ENCODE measurements at places on chromosomes 13 and 19.

- no peak for DNase-seq
Measured at GRCh38 chr13:110262508-110263291, 44.3 kb downstream of the COL4A1 start.

DNA sequence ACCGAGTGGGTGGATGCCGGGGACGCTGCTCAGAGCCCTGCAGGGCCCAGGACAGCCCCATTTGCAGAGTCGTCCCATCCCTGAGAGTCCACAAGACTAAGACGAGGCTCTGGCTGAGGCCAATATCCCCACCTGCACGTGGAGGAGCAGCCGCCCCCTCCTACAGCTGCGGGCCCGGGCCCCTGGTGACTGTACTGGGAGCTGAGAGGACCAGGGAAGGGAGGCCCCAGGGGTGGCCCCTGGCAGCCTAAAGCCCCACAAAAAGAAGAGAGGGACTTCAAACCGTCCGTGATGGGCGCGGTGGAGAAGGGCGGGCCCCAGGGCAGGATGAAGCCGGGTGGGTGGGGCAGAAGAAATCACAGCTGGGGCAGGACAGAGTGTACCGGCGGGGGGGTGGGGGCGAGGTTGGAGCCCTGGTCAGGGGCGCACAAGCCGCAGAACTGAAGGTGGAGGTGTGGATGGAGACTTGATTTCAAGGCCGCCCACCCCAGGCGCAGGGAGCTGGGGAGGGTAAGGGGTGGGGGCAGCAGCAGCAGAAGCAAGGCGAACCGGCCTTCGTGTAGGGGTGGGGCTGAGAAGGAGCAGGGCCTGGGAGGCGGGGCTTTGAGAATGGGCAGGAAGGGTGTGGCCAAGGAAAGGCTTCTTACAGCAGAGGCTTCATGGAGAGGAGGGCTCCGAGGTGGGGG, 12.9 kb downstream of the CFD start:
- peak; percentile 84 for DNase-seq

DNA sequence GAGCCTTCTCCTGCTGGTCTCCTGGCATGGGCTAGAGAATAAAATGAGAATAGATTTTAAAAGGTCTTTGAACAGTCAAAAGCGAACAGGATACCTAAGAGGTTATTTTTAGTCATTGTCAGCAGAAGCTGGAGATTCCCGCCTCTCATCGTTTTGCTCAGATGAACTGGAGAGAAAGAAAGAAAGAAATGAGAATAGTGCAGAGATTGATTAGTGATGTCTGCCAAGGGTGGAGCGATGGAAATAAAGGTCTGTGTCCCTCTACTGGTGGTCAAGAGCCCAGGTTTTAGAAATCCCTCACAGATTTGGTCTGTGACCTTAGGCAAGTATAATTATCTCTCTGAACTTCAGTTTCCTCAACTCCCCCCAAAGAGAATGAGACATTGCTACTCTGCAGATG, 5.3 kb downstream of the NCAN start:
- no peak for DNase-seq

DNA sequence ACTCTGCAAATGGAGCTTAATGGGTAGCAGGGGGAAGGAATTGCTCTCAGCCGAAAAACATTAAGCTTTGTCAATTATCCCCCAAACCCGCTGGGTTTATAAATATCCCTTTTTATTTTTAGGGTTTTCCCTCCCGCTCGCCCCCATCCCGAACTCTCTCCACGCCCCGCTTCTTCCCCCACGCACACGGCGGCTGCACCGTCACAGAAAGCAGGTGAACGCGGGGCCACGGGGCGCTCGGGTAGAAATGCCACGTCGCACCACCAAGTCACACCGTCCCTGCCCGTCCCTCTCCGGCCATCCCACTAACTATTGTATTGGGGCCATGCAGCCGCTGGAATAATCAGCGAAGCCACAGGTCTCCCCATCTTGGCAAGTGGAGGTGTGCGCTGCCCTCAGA, 3.5 kb downstream of the PTPRS start:
- no peak for DNase-seq

DNA sequence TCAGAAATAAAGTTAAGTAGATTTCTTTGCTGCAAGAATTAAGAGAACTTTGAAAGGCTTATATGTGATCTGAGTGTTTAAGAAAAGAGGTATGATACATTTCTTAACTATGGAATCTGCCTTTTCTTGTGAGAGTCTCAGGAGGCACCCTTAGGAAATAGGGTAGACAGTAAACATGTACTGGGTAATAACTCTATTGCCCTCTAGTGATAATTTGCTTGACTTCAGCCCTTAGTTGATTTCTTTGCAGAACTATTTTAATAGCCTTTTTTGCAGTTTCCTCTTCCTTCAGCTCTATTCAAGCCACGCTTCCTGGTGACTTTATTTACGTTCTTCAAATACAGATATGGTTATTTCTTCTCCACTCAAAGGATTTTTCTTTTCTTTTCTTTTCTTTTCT, 37.0 kb upstream of the CCNA1 start:
- DNase-seq = no peak

DNA sequence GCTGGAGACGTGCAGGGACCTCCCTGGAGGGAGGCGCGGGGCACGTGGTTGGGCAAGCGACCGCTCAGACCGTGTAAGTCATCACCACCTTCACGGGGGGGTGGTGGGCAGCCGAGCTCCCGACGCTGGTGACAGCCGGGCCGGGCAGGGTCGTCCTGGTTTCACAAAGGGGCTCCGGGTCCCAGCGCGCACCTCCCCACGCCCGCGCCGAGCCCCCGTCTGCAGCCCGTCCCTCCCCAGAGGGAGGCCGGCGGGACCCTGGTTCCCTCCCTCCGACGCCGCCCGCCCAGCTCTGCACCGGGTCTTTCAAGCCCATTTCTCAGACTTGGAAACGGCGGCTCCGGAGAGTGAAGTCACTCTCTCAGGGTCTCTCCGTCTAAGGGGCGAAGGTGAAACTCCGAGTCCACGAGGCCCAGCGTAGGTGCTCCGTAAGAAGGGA, 729 bp upstream of the ARID3A start:
- DNase-seq = no peak

DNA sequence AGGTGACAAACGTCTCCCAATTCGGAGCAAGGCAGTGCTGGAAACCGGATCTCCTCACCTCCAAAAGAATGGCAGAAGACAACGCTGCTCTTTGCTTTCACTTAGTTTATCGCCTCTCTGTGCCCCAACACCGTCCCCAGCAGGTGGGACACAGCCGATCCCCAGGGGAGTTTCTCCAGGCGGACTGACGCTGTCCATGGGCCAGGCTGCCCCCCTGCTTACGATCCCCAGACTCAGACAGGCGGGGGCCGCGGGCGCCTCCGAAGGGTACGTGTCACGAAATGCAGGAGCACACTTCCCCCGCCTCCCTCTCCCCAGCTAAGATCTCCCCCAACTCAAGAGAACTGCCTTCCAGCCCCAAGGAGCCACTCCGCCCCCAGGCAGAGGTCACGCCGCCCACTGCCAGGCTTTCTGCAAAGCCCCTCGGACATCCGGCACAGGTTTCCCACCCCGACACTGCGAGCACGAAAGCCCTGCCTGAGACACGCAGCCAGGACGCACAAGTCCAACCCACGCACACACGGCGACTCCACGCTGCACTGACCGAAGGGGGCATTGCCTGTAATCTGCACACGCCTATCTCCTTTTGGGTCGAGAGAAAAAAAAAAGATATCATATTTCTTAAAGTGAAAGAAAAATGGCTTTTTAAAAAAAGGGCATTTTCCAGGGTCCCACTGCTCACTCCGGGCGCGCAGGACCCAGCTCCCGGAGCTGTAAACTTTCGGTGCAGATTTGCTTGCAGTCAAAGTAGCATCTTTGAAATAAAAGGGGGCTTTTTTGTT, 2.0 kb downstream of the SPRY2 start:
- DNase-seq = peak; percentile 43

- no peak for DNase-seq
Measured at GRCh38 chr19:36009633-36010379, 1.2 kb upstream of the SYNE4 start.

DNA sequence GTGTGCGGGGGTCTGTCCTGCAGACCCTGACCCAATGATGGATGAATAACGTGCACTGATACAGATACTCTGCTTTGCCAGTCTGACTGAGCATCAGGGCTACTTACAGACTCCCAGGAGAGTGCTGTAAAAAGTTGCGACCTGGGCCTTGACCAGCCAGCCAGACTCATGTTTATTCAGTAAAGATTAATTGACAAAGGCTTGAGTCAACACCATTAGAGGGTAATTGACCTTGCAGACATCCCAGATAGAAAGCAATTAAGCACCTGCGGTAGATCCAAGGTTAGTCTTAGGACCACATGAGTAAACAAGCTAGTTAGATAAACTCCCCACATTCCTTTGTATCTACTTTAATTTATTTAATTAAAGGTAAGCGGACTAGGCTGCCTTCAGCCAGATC, 10.4 kb downstream of the NUDT19 start:
- DNase-seq = no peak

DNA sequence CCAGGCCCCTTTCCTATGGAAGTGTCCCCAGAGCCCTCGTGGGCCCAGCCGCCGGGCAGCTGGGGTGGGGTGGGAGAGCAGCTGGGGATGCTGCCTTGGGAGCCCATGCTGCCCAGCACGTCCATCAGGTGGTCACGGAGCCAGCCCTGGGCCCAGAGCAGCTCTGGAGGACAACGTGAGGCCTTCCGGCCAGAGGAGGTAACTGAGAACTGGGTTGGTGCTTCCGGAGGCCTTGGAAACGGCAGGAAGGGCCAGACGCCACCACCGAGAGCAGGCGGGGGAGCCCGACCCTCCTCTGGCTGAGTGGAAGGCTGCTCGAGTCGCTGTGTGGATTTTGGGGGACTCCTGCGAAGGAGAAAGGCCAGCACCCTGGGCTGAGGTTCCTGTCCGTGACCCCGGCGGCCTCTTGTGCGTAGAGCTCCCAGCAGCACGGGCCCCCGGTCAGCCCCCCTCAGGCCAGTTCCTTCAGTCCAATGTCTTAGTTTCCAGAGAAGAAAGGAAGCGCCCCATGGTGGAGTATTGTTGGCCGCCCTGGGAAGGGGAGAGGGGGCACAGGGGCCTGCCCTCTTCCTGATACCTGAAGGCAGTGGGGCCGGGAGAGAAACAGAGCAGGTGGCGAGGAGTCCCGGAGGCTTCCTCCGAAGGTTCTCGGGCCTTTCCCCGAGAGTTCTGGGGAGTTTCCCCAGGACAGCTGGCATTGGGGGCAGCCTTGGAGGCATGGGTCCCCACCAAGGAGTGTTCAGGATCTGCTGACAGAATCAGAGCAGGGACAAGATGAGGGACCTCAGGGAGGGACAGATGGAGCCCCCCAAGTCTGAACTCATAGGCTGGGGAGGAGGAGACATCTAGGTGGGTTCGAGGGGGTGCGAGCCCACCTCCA, 68.8 kb downstream of the MLLT1 start:
- no peak for DNase-seq

DNA sequence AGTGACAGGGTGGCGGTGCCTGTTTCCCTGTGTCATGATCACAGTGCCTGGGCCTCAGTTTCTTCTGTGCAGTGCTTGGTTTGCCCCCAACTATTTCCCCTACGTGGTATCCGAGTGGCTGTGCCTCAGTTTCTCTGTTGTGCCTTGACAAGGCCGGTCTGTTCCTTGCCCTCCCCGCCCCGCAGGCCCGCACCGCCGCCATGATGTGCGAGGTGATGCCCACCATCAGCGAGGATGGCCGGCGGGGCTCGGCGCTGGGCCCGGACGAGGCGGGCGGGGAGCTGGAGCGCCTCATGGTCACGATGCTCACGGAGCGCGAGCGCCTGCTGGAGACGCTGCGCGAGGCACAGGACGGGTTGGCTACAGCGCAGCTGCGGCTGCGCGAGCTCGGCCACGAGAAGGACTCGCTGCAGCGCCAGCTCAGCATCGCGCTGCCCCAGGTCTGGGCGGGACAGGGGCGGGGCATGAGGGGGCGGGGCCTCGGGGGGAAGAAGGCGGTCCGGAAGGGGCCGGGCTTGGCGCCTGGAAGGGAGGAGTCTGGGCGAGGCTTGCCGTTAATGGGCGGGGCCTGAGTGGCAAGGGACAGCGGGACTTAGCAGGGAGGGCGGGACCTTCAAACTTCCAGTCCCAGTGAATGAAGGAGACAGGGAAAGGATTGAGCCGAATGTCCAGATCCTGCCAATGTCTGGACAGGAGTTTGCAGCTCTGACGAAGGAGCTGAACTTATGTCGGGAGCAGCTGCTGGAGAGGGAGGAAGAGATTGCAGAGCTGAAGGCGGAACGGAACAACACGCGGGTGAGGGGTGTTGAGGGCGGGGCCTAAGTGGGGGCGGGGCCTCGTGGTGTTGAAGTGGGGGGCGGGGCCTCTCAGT, 8.6 kb downstream of the PPFIA3 start:
- DNase-seq = peak; percentile 93

DNA sequence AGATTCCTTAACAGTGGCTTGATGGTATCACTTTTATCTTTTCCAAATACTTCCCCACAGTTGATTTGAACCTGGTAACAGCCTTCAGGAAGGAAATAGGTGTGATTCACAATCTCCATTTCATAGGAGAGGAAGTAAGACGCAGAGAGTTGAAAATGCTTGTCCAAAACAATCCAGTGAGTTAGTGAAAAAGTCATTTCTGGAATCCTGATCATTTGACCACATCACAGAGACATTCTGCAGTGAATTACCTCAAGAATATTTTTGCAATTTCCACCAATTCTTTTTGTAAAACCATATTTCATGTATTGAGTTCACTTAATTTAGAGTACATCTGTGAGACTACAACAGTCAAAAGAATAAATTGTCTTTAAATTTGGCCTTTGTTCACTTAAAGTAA, 292.8 kb downstream of the DCLK1 start:
- DNase-seq = no peak

GRCh38 chr19:17165715-17166114, 49.4 kb upstream of the USE1 start:
- DNase-seq = no peak

DNA sequence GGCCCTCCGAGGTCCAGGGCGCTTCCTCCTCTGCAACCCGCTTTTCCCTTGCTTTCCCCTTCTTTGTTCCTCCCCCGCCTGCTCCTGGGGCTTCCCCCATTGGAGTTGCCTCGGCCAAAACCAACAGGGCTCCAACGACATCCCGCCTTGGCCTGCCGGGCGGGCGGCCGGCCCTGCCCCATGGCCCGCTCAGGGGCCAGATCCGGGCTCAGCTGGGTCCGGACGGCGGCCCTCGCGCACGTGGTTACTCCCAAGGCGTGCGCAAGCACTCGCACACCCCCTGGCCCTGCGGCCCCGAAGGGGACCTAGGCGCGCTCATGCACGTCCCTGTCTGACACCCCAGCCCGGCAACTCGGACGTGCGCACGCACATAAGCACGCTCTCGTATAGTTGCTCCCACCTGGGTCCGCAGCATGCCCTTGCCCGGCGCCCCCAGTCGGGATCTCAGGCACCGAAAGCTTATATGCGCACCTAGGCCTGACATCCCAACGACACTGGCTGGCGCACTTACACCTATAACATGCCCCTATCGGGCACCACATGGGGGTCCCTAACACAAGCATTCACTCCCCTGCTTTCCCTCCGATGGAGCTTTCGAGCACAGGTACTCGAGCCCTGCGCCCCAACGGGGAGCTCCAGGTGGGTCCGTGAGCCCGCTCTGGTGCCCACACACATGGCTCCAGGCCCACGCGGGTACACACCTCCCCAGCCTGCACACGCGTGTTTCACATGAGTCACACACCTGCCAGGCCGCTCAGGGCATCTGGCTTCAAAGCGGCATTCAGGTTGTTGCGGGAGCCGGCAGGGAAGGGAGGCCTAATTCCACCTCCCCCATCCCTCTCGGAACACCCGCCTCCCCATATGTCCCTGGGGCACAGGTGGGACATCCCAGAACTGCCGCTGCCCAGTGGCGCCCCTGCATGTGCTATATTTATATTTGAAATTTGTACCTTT, 15.0 kb downstream of the NFIX start:
- no peak for DNase-seq

Measured in GM06990 (cell line).